NCI-H146 (cell line): ENCODE measurements at places on chromosomes 4 and X.

GRCh38 chr4:142380052-142380602 is 466.0 kb downstream of the INPP4B start:
- no peak for DNase-seq

DNA sequence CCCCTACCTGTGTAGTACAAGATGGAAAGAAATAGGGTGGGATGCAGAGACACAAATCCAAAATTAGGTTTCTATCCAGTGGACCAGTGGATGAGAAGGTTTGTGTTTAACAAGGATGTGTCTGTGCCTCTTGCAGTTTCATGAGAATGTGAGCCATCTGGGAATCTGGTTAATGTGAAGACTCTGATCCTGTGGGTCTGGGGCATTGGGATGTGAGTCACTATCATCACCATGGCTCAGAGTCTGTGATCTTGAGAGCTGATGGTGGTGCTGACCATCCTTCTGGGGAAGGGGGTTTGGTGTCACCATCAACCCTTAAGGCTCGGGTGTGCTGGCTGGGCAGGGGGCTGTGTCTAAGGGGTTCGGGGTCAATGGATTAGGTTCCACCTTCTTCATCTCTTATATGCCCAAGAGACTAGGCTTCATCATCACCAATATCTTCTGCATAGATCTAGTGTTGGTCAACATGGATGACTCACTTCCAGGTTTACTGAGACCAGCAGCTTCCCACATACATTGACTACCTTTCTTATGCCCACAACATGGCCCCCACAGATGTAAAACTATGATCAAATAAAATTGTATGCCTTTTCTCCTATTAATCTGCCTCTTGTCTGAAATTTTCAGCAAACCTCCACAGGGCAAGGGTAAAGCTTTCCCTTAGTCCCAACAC is 65.7 kb upstream of the MID1 start:
- DNase-seq, result no peak

- no peak for DNase-seq
These were observed 187.7 kb downstream of the RAP1GDS1 start for GRCh38 chr4:98448908-98449307.

DNA sequence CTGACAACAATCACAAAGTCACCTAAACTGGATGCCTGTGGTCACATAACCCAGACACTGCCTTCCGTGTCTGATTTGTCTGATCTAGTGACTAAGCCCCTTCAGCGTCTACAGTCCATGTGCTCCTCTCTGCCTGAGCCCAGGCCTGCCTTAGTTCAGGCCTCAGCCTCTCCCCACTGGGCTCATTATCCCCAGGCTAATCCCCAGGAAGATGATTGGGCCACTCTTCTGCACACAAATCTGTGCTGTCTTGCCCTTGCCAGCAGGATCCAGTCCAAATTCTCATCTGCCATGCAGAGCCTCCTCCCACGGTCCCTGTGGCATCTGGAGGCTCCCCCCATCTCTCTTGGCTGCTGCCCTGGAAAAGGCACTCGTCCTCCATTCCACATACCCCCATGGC is 96.5 kb downstream of the SLC2A9 start:
- peak; percentile 49 for DNase-seq

GRCh38 chr4:87105101-87105845 is 115.1 kb downstream of the KLHL8 start:
- DNase-seq, result no peak

GRCh38 chr4:185093603-185094002 is 49.5 kb upstream of the SLC25A4 start:
- DNase-seq, result no peak

GRCh38 chrX:77975755-77976154 is 6.3 kb upstream of the PGAM4 start:
- no peak for DNase-seq

DNA sequence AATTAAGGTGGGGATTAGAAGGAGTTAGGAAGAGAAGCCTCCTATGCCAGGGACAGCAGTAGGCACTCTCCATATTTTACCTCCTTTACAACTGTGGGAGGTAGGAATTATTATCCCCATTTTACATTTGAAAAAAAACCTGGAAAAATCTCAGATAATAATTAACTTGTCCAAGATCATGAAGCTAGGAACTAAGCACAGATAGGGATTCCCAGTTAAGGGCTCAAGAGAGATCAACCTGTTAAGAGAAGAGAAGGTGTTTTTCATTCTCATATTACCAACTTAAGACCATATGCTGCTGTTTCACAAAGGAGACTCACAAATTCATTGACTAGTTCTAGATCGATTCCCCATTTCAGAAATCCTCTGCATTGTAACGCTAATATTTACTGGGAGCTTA is 16.1 kb upstream of the FAM47E start:
- DNase-seq, result no peak

GRCh38 chr4:48633657-48634056 is 143.6 kb downstream of the ZAR1 start:
- no peak for DNase-seq
